ENCODE measurements at places on chromosomes 7 and 10. TPM values are rescaled to one million over a fixed set of nuclear protein-coding genes. Genes with fewer than 3 reads are reported as not detected.

CCDC172 gene
- not detected for total RNA-seq

VAX1 gene
- 26.3 TPM for total RNA-seq

KCND2 gene
- 0.28 TPM for total RNA-seq

RAB19 gene
- 5.1 TPM for total RNA-seq

CYP2C8 gene
- 0.87 TPM for total RNA-seq

OR2A12 gene
- total RNA-seq = not detected

SHH gene
- 0.26 TPM for total RNA-seq

RBP4 gene
- total RNA-seq = not detected

CYP26C1 gene
- total RNA-seq = 0.31 TPM

BRAT1 gene
- 34.0 TPM for total RNA-seq

GRM3 gene
- not detected for total RNA-seq

PRR15 gene
- total RNA-seq = 2.9 TPM

CPA4 gene
- total RNA-seq = not detected

LRRTM3 gene
- not detected for total RNA-seq

GPR158 gene
- 0.13 TPM for total RNA-seq

SPDYE2B gene
- not detected for total RNA-seq

ADAMTS14 gene
- 1.1 TPM for total RNA-seq

FAM241B gene
- total RNA-seq = 7.1 TPM

GRK5 gene
- total RNA-seq = 163 TPM

FAM25C gene
- total RNA-seq = not detected

IQCE gene
- total RNA-seq = 9.6 TPM

AVL9 gene
- total RNA-seq = 43.7 TPM

ADAM12 gene
- total RNA-seq = 9.0 TPM

SFTPD gene
- 0.31 TPM for total RNA-seq

NKX2-3 gene
- total RNA-seq = 0.82 TPM

TBATA gene
- total RNA-seq = not detected

PPIA gene
- total RNA-seq = 1,721 TPM

SSC4D gene
- 15.6 TPM for total RNA-seq

LAMB1 gene
- total RNA-seq = 453 TPM

PMS2 gene
- 16.3 TPM for total RNA-seq

DGKB gene
- total RNA-seq = 0.46 TPM

SLC26A3 gene
- not detected for total RNA-seq

GNAT3 gene
- total RNA-seq = not detected

UCMA gene
- not detected for total RNA-seq

DDX50 gene
- total RNA-seq = 35.2 TPM

GDF2 gene
- not detected for total RNA-seq

TMEM213 gene
- total RNA-seq = not detected

PALD1 gene
- total RNA-seq = 166 TPM

TMEM184A gene
- total RNA-seq = 0.21 TPM

TWIST1 gene
- 2.4 TPM for total RNA-seq

HOXA2 gene
- 1.1 TPM for total RNA-seq

GIMAP2 gene
- 1.9 TPM for total RNA-seq

TECTB gene
- total RNA-seq = not detected

ATP6V1F gene
- 132 TPM for total RNA-seq

CLRN3 gene
- 0.31 TPM for total RNA-seq

TAS2R5 gene
- total RNA-seq = 1.9 TPM

ZNF282 gene
- 40.0 TPM for total RNA-seq

LRRC4 gene
- 297 TPM for total RNA-seq

CXCL12 gene
- total RNA-seq = 0.97 TPM

CTNNA3 gene
- 2.3 TPM for total RNA-seq

NEURL1 gene
- 0.69 TPM for total RNA-seq

CRPPA gene
- 3.2 TPM for total RNA-seq

ACTR3C gene
- 0.87 TPM for total RNA-seq

CLDN12 gene
- total RNA-seq = 29.0 TPM

VENTX gene
- 0.23 TPM for total RNA-seq

BTBD16 gene
- 0.23 TPM for total RNA-seq

CCAR1 gene
- total RNA-seq = 86.1 TPM

PPA1 gene
- 56.3 TPM for total RNA-seq

MMD2 gene
- not detected for total RNA-seq

KIAA1549 gene
- total RNA-seq = 10.8 TPM

Measured in endothelial cell (in vitro differentiated cells).